ENCODE measurements at places on chromosomes 2 and 18.

DNA sequence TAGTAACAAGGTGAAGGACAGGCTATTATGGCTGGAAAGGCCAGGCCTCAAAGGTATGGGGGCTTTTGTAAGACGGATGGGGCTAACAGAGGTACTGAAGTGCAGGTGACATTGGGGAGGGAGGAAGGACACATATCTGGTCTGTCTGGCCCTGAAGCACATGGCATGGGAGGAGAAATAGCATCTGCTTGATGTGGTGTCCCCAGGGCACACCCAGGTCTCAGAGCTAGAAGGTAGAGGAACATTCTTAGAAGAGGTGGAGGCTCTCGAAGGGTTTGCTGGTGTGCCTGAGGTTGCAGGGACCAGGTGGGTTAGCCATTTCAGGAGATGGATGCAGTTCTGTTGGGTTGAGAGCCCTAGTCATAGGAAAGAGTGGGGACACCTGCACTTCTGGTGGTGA lies 9.5 kb downstream of the RALB start:
- no peak for DNase-seq

DNA sequence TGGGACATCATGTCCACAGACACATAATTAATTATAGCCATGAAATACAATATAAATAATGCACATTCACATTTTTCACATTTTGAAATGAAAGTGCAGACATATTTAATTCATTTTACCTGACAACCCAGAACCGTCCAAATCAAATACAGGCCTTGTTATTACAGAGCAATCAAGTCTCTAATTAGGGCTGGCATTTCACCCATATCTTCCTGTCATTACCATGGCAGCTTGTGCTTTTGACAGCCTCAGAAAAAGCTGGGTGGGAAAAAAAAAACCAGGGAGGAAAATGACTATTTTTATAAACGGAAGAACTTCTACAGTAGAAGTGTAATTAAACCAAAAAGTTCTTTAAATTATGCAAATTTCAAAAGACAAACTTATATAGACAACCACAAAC lies 436.4 kb downstream of the FBXO15 start:
- no peak for DNase-seq

DNA sequence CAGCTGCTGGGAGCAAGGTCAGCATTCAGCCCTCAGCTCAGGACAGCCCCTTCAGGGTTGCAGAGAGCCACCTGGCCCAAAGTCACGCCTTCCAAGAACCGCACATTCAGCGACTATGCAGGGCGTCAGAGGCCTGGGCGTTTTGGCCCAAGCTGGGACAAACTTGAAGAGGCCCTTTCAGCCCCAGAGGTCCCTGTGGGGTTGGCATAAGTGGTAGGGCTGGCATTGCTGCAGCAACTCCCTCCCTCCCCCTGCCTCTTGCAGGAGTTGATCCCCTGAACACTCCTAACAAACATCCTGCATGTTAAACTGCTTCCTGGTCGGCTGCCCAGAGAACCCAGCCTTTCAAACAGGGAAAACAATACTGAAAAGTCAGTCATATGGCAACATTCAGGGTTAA lies 192.9 kb upstream of the SMAD2 start:
- DNase-seq = no peak

DNA sequence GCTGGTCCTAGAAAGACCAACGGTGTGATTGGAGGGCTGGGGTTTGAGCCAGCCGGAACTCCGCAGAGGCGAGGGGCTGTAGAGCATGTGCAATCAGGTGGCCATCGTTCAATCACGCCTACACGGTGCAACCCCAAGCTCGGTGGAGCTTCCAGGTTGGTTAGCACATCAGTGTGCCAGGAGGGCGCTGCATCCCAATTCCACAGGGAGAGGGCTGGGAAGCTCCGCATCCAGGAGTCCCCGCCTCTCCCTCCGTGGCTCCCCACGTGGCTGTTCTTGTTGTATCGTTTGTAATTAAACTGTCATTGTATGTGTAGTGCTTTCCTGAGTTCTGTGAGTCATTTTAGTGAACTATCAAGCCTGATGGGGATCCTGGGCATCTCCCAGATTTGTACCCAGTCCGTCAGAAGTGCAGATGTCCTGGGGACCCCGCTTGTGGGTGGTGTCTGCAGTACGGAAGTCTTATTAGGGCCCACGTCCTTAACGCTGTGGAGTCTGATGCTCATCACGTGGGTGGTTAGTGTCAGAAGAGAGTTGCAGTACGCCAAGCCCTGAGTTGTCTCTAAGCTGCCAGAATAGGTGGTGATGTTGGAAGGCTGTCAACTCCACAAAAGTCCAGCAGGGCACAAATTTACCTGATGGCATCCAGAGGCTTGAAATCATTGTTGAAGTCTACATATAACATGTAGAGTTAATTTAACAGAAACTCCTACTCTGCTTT lies 20.6 kb upstream of the AMMECR1L start:
- DNase-seq = peak; percentile 34

DNA sequence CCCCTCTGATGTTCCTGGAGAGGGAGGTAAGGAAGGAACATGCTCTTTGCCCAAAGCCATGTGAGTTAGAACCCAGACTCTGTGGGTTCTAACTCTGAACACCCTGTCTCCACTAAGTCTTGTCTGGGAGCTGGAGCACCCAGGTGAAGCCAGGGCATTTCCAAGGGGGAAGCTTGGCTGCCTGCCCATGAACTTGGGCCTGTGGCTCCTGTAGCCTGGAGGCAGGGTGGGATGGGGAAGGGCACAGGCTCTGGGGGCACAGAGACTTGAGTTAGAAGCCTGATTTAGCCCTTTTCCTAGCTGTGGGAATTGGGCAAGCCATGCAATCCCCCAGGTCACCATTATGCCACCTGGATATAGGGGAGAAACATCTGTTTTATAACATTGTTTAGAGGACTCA lies 65.2 kb downstream of the LBH start:
- DNase-seq = no peak

DNA sequence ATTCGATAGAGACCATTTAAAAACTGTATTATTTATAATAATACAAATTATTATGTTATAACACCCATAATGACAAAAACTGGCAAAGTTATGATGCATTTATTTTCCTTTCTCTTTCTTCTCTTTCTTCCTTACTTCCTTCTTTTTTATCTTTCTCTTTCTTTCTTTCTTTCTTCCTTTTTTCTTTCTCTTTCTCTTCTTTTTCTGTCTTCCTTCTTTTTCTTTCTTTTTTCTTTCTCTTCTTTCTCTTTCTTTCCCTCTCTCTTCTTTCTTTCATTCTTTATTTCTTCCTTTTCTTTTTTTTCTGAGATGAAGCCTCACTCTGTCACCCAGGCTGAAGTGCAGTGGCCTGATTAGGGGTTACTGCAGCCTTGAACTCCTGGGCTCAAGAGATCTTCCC lies 27.5 kb upstream of the ZNF516 start:
- DNase-seq = no peak

GRCh38 chr2:170247882-170248393 lies 70.0 kb downstream of the MYO3B start:
- DNase-seq = no peak

DNA sequence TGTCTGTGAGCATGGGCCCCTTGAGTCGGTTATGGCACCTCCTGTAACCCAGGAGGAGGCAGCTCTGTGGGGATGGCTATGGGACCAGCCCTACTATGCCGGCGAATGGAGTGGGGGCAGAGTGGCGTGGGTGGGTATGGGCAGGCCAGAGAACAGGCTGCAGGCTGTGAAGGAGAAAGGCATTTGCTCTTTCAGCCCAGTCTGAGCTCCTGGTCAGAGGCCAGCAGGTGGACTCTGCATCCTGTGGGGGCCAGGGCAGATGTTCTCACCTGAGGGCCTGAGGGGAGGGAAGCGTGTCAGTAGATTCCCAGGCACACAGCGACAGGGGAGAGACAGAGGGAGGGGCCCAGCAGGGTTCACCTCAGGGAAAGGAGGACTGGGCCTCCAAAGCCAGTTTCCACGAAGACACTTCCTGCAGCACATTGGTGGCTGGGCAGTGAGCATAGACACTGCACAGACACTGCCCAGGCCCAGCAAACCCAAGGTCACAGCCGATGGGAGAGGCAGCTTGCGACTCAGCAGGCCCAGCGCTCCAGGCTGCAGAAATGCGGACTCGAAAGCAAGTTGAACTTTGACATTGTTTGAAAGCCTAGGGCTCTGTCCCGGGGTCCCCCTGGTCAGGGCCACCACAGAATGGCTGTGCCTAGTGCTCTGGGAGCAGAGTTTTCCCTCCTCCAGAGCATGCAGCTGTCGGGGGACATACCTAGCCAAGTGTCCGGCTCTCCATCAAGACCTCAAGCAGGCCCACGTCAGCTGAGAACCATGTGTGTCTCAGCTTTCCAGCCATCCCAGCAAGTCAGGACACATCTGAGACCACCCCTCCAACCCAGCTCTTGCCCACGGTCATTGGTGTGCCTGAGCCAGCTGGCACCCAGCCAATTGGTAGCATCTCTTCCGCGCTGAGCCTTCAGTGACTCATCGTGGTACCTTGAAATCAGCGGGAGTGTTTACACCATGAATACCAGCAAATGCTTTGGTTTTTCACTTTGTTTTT lies 53.8 kb downstream of the TGOLN2 start:
- peak; percentile 17 for DNase-seq

GRCh38 chr2:38185012-38185491 lies 109.1 kb upstream of the CYP1B1 start:
- DNase-seq = no peak

- no peak for DNase-seq
Observed at GRCh38 chr2:59684116-59684770, 869.2 kb downstream of the BCL11A start.

- no peak for DNase-seq
Observed at GRCh38 chr2:46239175-46239846, 57.9 kb upstream of the EPAS1 start.

DNA sequence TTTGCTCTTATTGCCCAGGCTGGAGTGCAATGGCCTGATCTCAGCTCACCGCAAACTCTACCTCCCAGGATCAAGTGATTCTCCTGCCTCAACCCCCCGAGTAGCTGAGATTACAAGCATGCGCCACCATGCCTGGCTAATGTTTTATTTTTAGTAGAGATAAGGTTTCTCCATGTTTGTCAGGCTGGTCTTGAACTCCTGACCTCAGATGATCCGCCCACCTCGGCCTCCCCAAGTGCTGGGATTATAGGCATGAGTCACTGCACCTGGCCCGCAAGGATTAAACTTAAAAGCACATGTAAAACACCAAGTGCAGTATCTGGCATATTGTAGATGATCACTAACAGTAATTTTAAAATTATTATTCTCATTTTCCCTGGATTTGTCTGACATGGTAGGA lies 72.9 kb downstream of the C1QL2 start:
- DNase-seq = no peak

- no peak for DNase-seq
Observed at GRCh38 chr2:219958941-219959340, 331.5 kb downstream of the SLC4A3 start.

DNA sequence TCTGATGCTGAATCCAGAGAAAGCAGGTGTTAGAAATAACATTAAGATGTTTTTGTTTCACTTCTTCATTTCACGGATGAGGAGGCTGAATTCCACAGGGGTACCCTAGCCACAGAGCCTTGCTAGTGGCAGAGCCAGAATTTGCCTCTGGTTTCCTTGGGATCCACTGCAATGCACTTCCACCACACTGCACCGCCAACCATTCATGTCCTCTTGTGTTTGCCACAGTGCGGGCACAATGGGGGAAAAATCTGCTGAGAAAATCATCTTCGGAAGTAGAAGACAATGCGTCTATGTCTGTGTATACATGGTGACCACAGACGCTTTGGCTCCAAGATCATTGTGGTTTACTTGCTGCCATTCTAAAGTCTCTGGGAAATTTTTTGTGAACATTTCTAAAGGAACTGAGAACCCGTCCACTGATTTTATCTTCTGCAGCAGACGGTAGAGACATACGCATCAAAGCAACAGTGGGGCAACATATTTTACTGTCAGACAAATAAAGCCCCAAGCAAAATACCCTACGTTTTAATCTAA lies 14.9 kb downstream of the ICOS start:
- no peak for DNase-seq

GRCh38 chr18:42030586-42031182 lies 75.7 kb downstream of the PIK3C3 start:
- DNase-seq = no peak

GRCh38 chr2:37779611-37780386 lies 108.4 kb upstream of the CDC42EP3 start:
- DNase-seq = no peak

GRCh38 chr18:26453386-26453901 lies 94.9 kb downstream of the KCTD1 start:
- DNase-seq = peak; percentile 79

- no peak for DNase-seq
Observed at GRCh38 chr2:60422826-60423483, 130.5 kb downstream of the BCL11A start.

All from SK-N-DZ (cell line).